ENCODE measurements at places on chromosomes 12 and 14. TPM values are rescaled to one million over a fixed set of nuclear protein-coding genes. Genes with fewer than 3 reads are reported as not detected.
A peak's percentile ranks its signal among the peaks of the same experiment; 100 is the strongest.

DNA sequence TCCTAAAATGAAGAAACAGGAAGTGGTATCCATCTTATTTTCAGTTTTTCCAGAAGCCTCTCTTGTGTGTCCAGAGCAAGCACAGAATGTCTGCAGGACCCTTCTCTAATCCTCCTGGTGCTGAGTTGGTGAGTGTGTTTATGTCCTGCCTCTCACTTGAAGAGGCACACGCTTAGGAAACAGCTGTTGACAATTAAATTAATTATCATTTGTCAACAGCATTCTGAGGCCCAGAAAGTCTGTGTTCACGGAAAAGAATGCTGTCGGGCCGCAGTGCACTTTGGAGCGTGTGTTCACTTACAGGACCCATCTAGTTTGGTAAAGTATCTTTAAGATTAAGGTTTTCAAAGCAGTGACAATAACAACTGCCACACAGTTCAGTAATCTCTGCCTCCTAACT is 70.5 kb downstream of the LMNTD1 start:
- no peak for DNase-seq

- DNase-seq, result no peak
These were observed 12.5 kb upstream of the CLEC4E start for GRCh38 chr12:8553088-8553627.

GRCh38 chr12:68376901-68377300 is 44.7 kb upstream of the MDM1 start:
- DNase-seq, result no peak

DNA sequence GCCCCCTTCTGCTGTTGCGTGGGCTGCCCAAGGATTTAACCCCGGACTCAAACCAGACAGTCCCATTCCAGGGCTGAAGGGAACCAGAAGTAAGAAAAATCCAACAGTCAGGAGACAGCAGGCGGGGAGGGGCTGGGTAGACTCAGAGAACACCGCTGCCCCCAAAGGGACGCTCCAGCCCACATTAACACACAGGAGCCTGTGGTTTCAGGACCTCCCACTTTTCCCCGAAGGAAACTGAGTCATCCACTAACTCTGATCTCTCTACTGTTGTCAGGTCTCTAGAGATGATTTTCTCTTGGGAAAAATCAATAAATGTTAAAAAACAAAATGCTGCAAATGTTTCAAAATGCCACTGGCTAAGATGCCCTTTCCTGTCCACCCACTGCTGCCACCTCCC is 41.6 kb downstream of the FBXO21 start:
- DNase-seq, result no peak

DNA sequence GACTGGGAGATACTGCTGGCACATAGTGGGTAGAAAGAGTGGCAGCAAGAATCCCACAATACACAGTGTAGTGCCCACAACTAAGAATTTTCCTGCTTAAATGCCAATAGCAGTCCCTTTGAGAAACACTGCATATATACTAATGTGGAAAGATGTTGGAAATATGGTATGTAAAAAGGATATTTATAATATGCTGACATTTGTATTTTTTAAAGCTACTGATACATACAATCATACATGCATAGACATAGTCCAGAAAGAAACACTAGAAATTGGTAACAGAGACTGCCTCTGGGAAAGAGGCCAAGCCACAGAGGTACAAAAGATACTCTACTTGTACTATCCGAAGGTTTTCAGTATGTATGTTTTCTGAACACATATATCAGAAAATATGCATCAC is 30.3 kb downstream of the TRIP11 start:
- DNase-seq, result no peak

DNA sequence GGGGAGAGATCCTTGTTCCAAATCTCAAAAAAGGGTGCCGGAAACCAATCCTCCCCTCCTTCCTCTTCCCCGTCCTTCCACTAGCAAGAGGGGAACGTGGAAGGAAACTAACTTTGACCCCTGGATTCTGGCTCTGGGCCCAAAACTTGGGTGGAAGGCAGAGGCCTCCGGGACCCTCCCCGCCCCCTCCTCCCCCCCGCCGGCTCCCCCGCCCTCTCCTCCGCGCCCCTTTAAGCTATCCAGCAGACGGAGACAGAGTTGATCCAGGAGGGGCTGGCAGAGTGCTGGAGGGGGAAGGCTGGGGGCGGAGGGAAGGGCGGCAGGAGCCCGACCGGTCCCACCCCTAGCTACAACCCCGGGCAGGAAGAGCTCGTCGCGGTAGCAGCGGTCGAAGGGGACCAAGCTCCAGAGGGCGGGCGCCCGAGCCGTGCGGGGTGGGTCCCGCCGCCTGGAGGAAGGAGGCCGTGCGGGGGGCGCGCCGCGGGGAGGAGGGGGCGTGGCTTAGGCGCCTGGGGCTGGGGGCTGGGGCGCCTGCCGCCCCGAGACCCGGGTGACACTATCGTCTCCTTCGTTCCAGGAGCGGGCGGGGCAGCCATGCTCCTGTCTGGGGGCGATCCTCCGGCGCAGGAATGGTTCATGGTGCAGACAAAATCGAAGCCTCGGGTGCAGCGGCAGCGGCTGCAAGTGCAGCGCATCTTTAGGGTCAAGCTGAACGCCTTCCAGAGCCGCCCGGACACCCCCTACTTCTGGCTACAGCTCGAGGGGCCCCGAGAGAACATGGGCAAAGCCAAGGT is at the start of gene NYNRIN:
TSS of gene NYNRIN (plus strand) at position 351 of the 794 bp plus-strand sequence. CDS start at position 595, 244 bp downstream.
- no peak for DNase-seq

DNA sequence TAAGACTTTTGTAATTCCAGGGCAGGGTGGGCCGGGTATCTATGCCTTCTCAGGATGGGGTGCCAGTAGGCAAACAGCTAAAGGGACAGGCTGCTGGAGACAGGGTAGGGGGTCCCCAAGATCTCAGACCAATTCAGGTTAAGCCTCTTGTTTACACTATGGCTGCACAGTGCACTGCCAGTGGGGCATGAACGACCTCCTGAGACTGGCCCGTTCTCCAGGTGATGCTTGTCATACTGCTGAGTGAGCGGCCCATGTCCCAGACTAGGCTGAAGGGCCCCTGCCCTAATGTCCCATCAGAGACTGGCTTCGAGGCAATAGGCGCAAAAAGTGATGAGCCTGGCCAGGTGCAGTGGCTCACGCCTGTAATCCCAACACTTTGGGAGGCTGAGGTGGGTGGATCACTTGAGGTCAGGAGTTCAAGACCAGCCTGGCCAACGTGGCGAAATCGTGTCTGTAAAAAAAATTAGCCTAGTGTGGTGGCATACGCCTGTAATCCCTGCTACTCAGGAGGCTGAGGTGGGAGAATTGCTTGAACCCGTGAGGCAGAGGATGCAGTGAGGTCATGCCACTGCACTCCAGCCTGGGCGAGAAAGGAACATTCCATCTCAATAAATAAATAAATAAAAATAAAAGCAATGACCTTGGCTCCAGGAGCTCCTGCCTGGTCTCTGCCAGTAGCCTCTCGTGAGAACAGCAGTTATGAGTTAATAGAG is 12.6 kb downstream of the SLC25A29 start:
- DNase-seq, result no peak

DNA sequence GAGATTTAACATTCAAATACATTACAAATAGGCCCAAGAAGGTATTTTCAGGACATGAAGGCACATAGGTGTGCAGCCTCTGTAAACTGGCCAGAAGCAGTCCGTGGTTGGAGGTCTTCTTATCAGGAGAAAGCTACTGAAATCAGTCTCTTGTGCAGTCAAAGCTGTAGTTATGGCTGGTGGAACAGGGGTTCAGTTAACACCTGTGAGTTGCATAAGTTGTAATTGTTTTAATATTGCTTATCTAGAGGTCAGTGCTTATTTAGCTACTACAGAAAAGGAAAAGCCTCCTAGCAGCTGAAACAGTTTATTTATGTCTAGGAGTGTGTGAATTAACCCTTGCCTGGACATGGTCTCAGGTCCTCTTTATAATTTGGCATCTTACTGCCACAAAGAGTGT is 377.6 kb upstream of the MDGA2 start:
- DNase-seq, result no peak

GRCh38 chr12:115296613-115297198 is 612.7 kb upstream of the TBX3 start:
- peak; percentile 32 for DNase-seq

- peak; percentile 1 for DNase-seq
These were observed 80.0 kb downstream of the IFNG-AS1 start for GRCh38 chr12:68069275-68069674.

GRCh38 chr12:100372853-100373640 is 16.2 kb downstream of the SLC17A8 start:
- DNase-seq, result no peak

- no peak for DNase-seq
These were observed 123.9 kb downstream of the PLXNC1 start for GRCh38 chr12:94272280-94272679.

PLBD1 gene
- total RNA-seq, result 1.1 TPM

SSTR1 gene
- total RNA-seq, result not detected

INSM2 gene
- total RNA-seq, result not detected

All from bronchial epithelial cell (primary cell).